ENCODE measurements at places on chromosomes 13 and 19.

DNA sequence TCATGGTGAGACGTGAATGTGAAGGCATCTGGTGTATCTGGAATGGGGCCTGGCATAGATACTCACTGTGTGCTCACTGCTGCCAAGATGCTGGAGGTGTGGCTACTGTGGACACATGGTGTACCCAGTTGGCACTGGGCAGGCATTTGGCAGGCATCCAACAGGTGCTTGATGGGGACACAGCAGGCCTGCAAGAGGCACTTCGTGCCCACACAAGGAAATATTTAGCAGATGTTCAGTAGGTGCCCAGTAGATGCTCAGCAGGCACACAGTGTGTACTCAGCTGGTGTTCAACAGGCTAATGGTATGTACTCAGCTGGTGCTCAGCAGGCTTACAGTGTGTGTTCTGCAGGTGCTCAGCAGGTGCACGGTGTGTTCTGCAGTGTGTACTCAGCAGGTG is 14.2 kb downstream of the CRTC1 start:
- peak; percentile 90 for DNase-seq

DNA sequence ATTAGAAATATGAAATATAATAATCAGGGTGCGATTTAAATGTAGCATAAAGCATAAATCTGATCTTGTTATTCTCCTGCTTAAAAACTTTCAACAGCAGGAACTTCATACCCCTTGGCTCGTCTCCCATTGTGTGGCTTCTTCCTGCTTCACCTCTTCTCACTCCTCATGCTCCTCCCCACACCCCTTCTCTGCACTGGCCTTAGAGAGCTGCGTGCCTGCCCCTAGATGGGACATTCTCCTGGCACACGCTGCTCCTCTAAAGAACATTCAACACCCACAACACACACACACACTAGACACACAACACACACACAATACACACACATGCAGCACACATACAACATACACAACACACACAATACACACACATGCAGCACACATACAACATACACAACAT is 104.6 kb upstream of the RAP2A start:
- no peak for DNase-seq

DNA sequence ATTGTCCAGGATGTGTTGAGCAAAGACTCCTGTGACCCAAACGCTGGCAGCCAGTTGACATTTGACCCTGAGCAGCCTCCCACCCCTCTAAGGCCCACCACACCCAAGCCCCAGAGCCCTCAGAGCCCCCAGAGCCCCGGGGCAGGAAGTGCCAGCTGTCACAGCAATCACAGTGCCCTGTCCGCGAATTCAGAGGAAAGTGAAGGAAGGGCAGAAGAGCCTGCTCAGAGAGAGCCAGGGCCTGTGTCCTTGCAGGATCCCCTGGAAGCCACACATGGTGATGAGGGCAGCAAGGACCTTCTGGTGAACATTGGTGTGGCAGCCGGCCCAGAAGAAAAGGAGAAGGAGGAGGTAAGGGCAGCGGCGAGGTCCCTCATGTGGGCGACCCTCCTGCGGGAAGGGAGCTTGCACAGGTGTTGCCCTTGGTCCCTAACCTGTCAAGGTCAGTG is 63.7 kb downstream of the SPATA13 start:
- no peak for DNase-seq

DNA sequence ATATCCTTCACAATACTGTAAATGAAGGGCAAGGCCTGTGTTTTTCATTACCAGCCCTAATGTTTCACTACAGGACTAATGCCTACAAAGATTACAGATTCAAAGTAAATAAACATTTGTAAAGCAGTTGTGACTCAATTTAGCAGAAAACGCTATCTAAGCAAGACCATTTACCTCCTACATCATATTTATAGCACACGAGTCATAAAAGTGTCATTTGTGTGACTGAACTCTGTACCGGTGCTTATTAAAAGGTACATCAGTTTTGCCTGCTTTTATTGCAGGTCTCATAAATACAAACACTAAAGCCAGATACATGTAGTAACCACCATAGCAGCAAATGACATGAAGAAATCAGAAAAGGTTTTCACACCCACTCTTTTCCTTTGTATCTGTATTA is 61.5 kb upstream of the SLC15A1 start:
- DNase-seq = no peak

DNA sequence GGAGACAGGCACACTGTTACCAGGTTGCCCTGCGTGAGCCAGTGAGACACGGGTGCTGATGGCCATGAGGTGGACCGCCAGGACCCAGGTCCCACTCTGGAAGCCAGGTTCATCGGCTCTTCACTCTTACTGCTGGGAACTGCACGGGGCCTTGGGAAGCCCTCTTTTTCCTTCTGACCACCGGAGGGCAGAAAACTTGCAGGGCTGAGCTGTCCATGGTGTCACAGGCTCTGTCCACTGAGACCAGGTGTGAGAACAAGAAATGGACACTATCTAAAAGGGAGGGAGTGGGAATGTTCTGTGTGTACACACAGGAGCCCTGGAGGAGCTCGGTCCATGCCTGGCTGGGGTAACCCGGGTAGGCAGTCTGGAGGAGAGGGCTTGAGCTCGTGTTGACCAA is 93.4 kb downstream of the UQCRFS1 start:
- DNase-seq = no peak

DNA sequence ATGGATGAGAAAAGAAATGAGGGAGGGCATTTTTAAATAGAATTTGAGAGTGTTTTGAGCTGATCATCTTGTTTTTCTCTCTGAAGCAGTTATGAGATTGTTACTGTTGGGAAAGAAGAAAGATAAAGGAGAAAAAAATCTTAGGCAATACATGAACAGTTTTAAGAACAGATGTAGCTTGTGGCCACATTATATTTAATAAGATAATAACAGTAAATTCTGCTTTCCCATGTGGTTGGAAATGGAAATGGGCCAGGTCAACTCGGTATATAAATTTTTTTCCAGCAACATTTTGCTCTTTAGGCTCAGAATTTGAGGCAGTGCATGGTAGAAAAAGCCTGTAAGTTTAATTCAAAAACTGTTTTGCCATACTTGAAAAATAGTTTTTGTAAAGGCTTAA is 118.7 kb downstream of the POSTN start:
- no peak for DNase-seq

DNA sequence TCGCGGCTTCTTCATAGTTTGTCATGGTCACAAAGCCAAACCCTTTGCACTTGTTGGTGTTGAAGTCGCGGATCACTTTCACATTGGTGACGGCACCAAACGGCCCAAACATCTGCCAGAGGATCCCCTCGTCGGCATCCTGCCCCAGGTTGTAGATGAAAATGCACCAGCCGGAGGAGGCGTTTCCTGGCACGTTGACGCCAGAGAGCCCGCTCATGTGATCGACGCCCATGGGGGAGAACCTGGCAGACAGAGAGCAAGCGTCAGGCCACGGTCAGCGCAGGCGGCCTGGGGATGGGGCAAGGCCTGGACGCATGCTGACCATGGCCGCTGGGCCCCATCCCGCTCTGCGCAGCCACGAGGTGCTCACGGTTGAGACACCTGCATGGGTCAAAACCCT is 20.1 kb upstream of the TIMM44 start:
- no peak for DNase-seq

GRCh38 chr19:1080360-1081161 is 13.6 kb downstream of the ARHGAP45 start:
- no peak for DNase-seq

DNA sequence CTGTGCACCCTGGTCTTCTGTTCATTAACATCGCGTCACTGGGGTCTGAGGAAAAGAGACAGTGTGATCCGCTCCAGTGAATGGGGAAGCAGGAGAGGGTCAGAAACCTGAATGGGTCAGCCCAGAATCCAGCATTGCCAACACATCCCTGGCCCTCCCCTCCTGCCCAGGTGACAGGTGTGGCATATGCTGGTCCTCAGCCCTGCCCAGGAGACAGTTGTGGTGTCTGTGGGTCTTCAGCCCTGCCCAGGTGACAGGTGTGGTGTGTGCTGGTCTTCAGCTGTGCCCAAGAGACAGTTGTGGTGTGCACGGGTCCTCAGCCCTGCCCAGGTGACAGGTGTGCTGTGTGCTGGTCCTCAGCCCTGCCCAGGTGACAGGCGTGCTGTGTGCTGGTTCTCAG is 8.0 kb downstream of the TFDP1 start:
- no peak for DNase-seq

DNA sequence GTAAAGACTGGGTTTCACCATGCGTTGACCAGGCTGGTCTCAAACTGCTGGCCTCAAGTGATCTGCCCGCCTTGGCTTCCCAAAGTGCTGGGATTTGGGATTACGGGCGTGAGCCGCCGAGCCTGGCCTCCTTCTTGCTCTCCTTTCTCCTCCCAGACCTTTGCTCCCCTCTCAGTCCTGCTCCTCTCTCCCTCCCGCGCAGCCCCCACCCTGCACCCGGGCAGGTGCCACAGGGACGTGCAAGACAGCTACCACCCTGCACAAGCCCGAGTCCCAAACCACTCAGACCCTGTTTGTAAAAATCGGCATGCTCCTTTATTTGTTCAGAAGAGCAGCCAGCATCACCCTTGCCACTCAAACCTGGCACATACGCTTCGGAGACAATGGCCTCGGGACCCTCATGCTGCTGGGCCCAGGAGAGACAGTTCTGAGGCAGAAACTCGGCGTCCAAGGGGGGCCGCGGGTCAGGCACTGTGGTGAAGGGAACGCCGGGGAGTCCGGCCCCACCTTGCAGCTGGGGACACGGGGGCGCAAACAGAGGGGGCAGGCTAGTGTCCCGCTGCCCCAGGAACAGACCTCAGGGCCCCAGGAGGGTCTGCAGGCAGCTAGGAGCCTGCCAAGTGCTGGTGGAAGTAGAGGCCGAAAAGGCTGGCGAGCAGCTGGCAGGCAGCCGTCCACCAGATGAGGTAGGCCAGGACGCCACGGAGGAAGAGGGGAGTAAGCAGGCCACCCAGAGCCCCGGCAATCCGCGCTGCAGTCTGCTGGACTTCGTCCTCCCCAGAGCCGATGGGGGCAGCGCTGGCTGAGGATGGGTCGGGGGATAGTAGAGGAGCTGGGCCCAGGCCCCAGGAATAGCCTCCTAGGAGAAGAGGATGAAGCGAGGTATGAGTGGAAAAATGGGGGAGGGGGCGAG is 18.7 kb downstream of the TMEM161A start:
- no peak for DNase-seq

DNA sequence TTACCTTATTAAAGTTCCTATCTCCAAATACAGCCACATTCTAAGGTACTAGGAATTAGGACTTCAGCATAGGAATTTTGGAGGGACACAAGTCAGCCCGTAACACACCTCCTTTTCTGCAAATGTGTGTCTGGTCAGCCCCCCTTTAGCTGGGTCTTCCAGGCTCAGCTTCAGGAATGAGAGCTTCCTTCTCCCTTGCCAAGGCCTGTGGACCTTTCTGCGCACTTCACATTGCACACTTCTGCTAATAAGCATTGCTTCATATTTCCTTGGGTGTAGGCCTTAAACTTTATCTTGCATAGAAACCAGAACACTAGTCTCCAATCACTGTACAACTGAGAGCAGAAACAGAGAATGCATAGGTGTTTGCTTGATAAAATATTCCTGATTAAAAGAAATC is 4.5 kb upstream of the STK24 start:
- no peak for DNase-seq

- DNase-seq = no peak
These were observed 148.7 kb upstream of the EDNRB start for GRCh38 chr13:78067290-78067689.

GRCh38 chr13:113119822-113120189 is 2.8 kb upstream of the F10 start:
- DNase-seq = no peak

DNA sequence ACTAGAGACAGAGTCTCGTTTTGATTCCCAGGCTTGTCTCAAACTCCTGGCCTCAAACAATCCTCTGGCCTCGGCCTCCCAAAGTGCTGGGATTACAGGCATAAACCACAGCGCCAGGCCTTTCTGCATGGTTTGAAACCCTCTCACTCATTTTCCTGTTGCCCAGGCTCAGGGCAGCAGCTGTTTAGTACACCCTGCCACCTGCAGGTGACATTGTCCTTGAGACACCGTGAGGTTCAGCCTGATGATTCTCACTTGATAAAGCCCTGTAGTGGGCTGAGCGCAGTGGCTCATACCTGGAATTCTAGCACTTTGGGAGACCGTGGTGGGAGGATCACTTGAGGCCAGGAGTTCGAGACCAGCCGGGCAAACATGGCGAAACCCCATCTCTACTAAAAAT is 12.5 kb downstream of the IL12RB1 start:
- no peak for DNase-seq

- DNase-seq = no peak
These were observed 14.5 kb upstream of the ISYNA1 start for GRCh38 chr19:18452386-18452785.

DNA sequence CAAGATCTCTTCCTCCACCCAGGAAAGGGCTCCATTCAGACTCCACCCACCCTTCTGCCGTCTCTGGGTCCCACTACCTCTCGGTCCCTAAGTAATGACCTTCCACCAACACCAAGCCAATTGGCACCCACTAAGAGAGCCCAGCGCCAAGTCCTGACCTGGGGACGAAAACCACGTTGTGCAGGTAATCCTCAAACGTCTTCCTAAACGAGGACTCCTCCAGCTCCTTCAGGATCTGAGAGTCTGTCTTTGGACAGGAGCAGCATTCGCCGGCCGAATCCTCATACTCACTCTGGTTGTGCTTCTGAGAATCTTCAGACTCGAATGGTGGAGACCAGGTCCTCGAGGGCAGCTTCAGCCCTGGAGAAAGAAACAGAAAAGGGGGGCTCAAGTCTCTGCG is 83.1 kb downstream of the ZNF557 start:
- no peak for DNase-seq

DNA sequence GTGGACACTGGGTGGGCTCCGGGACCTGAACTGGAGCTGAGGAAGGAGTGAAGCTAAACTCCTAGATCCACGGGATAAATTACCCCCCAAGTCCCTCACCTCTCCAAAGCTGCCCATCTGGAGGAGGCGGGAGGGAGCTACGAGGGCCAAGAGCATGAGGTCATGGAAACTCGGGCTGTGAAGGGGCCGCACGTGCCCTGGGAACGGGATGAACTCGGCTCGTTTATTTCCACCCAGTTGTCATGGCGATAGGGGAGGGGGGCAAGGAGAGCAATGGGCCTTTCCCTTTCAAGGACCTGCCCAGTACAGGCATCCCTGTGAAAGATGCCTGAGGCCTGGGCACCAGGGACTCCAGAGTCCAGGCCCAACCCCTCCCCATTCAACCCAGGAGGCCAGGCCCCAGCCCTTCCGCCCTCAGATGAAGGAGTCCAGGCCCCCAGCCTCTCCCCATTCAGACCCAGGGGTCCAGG is 3.8 kb downstream of the PPP1R12C start:
- no peak for DNase-seq

DNA sequence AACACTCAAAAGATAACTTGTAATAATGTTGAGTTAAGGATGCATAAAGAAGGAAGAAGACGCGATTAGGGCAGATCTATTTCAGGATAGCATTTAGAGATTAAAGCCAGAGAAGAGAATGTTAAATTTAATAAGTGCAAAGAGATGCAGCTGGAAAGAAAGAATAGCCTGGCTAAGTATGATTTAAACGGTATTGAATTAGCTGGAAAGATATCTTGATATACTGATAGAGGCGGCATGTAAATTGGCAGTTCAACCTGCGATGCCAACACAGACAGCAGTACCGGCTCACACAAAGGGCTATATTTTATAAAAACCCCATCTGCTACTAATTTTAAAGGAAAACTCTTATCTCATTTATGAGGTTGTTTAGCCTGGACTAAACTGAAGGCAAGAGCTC is 121.4 kb downstream of the ENOX1 start:
- DNase-seq = no peak

Measured in NCI-H774 (cell line).